Ascending aorta (tissue), 2 donors: ENCODE measurements at places on chromosomes 11 and 22.

DNA sequence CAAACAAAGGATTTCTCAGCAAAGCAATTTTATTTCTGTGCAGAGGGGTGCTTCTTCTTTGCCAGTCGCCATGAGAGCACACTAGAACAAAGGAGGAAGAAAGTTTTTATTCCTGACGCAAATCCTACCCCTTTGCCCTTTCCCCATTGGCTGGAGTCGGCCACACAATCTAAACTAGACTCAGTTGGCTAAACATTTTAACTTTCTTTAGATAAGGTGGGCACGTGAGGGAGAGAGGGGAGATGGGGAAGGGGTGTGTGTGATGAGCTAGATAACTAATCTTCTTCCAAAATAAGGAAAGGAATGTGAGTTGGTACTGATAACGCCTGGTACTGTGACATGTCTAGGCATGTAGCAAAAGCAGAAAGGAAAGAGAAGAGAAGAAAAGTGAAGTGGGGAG is 626 bp downstream of the TRIM22 start:
- no peak for DNase-seq

DNA sequence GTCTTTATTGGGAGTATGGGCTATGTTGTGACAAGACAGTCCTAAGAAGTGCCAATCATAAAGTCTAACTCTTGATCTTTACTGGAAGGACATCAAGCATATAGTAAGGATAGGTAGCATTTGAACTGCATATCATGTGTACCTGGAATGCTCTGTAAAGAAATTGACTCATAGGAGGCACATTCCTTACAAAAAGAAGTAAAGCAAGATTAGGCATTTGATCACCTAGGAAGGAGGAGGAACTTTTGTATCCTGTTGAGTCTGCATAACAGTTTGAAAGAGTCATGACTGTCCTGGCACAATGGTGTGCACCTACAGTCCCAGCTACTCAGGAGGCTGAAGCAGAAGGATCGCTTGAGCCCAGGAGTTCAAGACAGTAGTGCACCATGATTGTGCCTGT is 42.2 kb upstream of the DNAJB7 start:
- DNase-seq, result no peak

GRCh38 chr11:111975076-111975806 is 38.1 kb downstream of the DIXDC1 start:
- no peak for DNase-seq

DNA sequence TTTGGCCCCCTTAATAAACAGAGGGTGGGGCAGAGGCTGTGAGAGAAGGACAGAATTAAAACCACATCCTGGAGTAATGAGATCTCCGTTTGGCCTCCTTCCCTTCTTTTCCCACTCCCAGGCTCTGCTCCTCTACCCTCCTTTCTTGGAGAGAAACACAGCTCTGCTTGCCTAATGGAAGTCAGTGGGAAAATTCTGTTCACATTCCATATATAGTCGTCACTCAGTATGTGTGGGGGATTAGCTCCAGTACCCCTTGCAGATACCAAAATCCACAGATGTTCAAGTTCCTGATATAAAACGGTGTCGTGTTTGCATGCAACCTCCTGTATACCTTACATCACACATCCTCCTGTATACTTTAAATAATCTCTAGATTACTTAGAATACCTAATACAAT is 37.6 kb upstream of the THY1 start:
- DNase-seq, result no peak

- DNase-seq, result no peak
Observed at GRCh38 chr11:41301023-41301422, 158.4 kb downstream of the LRRC4C start.

- no peak for DNase-seq
Observed at GRCh38 chr22:47784991-47785390, 1022.5 kb downstream of the TBC1D22A start.

- no peak for DNase-seq
Observed at GRCh38 chr22:42959576-42960509, 55.1 kb downstream of the PACSIN2 start.

DNA sequence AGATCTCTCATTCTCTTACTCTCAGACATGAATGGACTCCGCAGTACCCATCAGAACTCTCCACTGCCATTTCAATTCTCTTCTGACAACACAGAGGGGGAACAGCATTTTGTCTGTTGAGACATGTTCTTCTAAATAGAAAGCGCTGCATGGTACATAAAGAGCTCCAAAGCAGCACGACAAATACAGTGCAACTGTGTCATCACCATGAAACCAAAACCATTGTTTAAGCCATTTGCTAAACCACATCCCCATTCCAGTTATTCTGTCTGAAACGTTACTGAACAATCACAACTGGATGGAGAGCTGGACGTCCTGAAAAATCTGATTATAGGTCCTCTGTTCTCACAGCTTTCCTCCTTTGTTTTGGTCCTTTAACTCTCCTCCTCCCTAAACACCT is 17.9 kb upstream of the TENM4 start:
- no peak for DNase-seq

DNA sequence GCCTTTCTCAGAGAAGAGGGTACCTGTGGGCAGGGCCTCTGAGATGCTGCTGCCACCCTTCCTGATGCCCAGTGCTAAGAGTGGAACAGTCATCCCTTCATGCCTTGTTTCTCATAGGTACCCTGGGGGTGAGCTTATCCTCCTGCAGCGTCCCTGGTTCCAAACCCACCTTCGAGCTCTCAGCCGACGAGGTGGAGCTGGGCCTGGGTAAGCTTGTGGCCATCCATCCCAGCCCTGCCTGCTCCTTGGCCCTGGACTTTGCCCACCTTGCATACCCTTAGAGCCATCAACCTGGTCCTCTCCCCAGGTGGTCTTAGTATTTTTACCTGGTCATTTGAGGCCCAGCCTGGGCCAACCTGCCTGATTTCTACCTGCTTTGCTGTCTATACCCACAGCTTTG is 8.7 kb downstream of the TKFC start:
- no peak for DNase-seq

GRCh38 chr11:68340003-68340767 is 27.8 kb downstream of the LRP5 start:
- no peak for DNase-seq

- no peak for DNase-seq
Observed at GRCh38 chr11:1652771-1653540, 23.4 kb downstream of the KRTAP5-5 start.

DNA sequence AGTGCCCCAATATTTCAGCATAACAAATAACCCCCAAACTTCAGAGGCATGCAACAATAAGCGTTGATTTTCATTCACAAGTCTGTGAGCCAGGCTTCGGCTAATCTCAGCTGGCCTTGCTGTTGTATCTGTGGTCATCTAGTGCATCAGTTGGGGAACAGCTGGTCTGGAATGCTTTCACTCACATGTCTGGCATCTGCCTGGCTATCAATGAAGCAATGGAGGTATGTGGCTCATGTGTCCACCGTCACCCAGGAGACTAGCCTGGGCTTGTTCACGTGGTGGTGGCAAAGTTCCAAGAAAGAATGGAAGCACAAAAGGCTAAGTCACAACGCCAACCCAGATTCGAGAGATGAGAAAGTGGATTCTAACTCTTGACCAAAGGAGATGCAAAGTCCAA is 304.8 kb upstream of the ISX start:
- no peak for DNase-seq

GRCh38 chr11:67368621-67369020 is 4.8 kb downstream of the CLCF1 start:
- DNase-seq, result no peak

DNA sequence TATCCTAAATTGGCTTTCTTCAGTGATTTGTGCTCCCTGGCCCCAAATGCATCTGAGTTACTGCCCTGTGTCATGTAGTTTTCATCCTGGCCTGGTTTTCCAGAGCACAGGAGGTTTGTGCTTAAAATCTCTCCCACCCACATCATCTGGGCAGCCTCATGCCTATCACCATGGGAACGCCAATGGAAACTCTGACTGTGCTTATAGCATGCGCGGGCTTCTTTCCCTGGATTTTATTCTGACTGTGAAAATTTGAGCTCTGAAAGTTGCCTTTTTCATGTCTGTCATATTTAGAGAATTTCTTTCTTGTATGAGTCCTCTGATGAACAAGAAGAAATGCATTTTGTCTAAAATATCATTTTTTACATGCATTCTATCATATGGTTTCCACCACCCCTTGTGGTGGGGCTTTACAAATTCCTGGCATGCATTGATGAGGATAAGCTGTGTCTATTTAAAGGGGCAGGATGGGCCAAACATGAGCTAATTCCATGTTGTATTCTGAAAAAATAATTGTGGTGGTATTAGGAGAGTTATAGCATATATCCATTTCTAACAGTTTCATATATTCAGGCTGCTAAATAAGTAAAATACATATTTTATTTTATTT is 55.1 kb downstream of the IRAG1 start:
- no peak for DNase-seq

GRCh38 chr11:120519474-120519873 is 7.9 kb downstream of the GRIK4 start:
- no peak for DNase-seq

GRCh38 chr11:128827191-128827893 is 39.8 kb downstream of the KCNJ1 start:
- DNase-seq, result no peak

DNA sequence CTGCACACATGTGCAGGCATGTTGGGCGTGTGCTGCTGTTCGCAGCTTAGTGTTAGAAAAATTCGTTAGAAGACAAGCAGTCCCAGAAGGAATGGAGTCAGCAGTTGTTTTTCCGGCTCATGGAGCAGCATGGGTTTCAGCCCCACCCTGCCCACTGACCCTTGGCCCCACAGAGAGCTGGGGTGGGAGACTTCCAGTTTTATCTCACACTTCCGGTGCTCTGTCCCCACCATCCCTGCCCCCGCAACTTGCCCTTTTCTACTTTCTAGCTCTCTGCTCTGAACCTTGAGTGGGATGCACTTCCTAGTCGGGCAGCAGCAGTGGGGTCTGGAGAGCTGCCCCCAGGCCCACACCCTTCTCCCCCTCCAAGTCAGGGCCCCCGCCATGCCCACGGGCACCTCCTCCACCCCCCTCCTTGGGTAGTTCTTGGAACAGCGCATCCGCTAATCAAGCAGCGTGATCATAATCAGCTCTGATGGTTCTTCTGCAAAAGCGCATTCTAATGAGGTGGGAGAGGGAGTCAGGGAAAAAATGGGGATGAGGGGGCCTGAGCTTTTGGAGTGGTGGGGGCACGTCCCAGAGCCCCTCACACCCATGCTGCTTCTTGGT is 184.4 kb downstream of the CEP164 start:
- DNase-seq, result no peak

GRCh38 chr22:21593406-21594232 is 26.1 kb downstream of the UBE2L3 start:
- no peak for DNase-seq

DNA sequence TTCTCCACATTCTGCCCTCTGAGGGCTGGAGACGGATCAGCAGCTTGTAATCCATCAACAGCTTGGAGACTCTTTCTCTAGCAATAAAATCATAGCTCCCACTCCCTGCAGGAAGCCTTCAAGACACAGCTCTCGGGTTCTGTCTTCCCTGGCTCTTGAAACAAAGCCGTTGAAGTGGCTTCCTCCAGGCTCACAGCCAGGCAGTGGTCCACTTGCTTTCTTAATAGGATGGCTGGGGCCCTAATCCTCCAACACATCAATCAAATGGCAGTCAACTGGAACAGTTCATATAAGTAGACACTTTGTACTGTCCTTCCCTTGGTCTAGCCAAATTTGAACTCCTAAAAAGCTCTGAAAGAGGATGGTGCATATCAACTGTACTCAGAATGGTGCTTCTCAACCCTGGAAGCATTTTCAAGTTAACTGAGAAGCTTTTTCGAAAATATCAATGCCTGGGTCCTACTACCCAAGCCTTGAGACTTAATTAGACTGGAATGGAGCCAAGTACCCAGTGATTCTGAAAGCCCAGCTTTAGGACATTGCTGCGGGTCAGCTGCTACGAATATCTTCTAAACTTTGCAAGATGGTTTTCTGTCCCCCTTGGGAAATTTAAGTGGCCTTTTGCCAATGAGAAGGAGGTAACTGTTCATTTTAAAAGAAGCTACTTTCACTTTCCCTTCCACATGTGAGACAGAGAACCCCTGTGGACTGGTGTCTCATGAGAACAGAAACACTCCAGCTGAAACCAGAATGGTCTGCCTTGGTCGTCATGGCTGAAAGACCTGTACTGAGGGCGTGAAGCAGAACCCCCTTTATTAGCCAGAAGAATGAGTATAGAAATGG is 74.7 kb downstream of the SC5D start:
- no peak for DNase-seq

DNA sequence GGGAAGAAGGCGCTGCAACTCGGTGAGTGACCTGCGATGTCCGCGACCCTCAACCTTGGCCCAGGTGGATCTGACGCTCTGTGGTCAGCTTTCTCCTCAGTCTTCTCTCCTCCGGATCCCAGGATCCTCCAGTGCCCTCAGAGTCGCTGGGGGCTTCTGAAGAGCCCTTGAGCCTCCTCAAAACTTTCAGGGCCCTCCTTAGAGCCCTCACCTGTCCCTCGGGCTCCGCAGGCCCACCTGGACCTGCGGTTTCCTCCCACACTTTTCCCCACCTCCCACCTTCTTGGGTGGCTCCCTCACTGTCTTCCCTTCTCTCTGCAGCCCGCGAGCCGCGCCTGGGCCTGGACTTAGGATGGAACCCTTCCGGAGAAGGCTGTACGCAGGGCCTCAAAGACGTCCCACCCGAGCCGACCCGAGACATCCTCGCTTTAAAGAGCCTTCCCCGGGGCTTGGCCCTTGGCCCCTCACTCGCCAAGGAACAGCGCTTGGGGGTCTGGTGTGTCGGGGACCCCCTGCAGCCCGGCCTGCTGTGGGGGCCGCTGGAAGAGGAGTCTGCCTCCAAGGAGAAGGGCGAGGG is 335 bp downstream of the ZNF408 start:
- no peak for DNase-seq

- peak; percentile 3 for DNase-seq
Observed at GRCh38 chr22:48752451-48753380, 1075.0 kb downstream of the BRD1 start.

DNA sequence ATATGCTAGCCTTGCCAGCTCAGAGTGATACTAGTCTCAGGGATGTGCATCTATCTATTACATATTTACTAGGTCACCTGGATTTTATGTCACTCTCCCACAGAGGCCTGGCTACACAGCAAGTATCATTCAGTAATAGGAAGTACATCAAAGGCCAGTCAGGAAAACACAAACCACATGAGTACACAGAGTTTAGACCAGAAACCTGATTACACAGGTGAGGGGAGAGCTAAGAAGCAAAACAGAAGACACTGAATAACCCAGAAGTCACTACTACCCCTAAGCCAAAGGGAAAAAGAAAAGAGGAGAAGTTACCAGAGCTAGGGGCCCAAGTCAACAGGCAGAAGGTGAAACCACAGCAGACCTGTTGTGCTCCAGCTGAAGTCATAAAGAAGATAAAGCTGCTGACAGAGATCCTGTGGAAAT is 13.3 kb downstream of the LPXN start:
- no peak for DNase-seq

- no peak for DNase-seq
Observed at GRCh38 chr11:44823006-44823405, 96.2 kb downstream of the TSPAN18 start.

GRCh38 chr11:116485425-116485824 is 287.4 kb downstream of the BUD13 start:
- no peak for DNase-seq

- DNase-seq, result peak; percentile 78
Observed at GRCh38 chr22:25362215-25362882, 142.9 kb downstream of the CRYBB2 start.
